ENCODE measurements at places on chromosomes 12 and 14.
A peak's percentile ranks its signal among the peaks of the same experiment; 100 is the strongest.

GRCh38 chr14:55702511-55702910 lies 122.5 kb downstream of the KTN1 start:
- DNase-seq: no peak

DNA sequence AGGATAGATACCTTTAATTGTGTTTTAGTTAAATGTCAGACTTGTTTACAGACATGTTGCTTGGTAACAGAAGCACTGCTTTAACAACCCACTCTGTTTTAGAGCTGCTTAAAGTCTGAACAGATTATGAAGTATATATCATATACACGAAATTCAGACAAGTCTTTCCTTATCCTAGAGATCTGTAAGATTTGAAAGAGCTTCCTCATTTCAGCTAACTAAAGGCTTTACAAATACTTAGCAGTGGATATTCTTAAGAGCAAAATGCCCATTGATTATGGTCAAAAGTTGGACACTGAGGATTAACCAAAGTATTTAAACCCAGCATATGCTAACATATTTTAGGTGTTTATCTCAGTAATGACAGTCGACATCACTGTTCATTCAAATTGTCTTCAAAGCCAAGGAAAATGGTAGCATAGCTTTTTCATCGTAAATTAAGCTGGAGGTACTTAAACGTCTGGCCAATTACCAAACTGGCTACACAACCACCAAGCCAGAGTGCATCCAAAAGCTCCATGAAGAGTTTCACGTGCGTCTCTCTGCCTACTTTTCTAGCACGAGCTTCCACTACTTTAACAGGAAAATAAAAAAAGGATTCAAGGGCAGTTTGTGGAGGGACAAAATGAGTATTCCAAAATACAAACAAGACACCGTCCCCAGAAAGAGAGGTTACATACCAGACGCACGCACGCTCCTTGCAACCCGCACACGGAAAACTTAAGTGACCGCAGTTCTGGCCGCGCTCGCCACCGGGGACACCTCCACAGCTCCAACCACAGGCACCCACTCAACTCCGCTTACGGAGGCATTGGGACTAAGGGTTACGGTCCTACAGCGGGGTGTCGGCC lies 565 bp downstream of the CEP83 start:
- DNase-seq: peak; percentile 20

DNA sequence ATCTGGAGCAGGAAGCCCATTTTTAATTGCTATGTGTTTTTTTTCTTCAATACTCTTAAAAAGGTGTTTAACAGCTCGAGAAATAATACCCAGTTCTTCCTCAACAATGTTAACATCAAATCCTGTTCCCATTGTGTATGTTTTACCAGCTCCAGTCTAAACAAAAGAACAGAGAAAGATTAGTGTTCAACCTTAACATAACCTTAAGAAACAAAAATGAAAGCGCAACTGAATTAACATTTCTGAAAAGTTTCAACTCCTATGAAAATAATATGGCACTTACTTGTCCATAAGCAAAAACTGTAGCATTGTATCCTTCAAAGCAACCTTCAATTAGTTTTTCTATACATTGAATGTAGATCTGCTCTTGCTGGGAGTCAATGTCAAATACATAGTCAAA lies 73.2 kb downstream of the KIF21A start:
- no peak for DNase-seq

- DNase-seq: no peak
Measured at GRCh38 chr14:28677381-28677780, 89.2 kb upstream of the FOXG1 start.

DNA sequence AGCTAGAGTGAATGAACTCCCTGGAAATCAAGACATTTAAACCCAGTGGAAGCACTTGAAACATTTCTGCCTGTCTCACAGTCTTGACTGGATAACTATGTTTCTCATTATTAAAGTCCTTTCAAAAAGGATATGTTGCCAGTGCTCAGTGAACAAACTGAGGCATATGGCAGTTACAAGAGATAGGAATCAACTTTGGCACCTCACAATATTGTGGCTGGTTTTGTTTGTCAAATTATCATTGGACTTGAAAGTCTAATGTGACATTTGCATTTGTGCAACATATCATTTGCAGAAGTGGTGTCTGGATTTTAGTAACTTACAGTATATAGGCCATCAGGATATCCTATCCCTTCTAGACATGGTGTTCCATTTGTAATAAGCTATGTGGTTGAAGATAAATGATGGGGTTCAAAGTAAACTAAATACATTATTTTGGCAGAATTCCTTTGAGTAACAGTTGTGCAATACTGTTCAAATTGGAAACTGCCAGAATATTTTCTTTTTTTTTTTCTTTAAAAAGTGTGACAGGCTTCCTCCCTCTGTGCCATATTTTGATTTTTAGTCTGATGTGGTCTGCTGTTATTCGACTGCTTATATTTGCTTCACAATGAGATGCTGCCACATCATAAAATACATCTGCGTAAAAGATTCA lies 927.7 kb downstream of the FLRT2 start:
- no peak for DNase-seq

All from SW 1271 (cell line).